ENCODE measurements at places on chromosomes 3 and 15.
A peak's percentile ranks its signal among the peaks of the same experiment; 100 is the strongest.

- peaks cover 84% of the 10 kb centered on the region for H3K36me3 ChIP-seq
- no peak overlapping the region for H3K4me3 ChIP-seq
- DNase-seq, result no peak
- no peaks in the 10 kb centered on the region for H3K4me1 ChIP-seq
These were observed 23.8 kb upstream of the SNX22 start for GRCh38 chr15:64127521-64128270.

DNA sequence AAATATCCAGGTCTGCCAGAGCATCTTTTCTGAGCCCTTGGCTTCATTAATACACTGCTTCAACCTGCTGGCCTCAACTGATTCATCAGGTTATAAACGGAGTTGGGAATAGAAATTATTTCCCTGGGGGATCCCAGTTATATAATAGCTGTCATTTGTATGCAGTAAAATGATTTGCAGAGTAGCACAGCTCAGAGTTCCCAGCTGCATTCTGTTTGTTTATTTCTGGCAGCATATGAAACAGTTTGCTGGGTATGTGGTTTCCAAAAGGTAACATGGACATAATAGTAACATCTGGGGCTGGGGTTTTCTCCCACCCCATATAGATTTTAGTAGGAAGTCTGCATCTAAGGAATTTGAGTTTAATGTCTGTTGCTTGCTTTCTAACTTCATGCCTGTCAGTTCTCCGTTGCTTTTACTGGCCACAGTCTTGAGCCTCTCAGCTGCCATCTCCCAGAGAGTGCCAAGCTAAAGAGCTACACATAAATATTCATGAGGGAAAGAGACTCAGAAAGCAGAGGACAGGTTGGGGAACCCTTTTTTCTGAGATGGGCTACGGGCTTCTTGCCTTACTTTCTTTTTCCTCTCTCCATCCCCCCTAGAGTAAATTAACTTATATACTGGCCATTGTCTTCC, 124.6 kb downstream of the TMEM108 start:
- DNase-seq, result no peak
- H3K4me1 ChIP-seq, result no peaks in the 10 kb centered on the region
- peaks cover 5% of the 10 kb centered on the region for H3K27me3 ChIP-seq
- H3K27ac ChIP-seq, result no peak overlapping the region
- no peaks in the 10 kb centered on the region for H3K36me3 ChIP-seq

- no peaks in the 10 kb centered on the region for H3K36me3 ChIP-seq
- no peak overlapping the region for H3K4me3 ChIP-seq
- no peaks in the 10 kb centered on the region for H3K4me1 ChIP-seq
- no peak overlapping the region for H3K27ac ChIP-seq
These were observed 189.8 kb upstream of the CNTN4 start for GRCh38 chr3:1908651-1909445.

DNA sequence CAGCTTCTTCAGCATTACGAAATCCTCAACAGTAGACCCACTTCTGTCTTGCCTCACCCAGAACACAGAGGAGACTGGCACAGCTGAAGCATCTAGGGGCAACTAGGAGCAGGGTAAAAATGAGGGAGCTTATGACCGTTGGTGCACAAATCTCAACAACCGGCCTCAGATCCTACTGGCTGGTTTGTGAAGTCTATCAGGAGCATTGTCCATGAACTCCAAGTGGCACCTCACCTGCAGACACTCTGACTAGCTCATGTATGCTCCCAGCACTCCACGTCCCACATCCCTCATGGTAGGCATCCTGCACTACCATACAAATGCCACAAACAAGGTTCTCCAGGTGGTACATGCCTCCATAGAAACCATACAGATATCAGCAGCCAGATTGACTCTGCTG, 163.1 kb downstream of the TLE3 start:
- H3K36me3 ChIP-seq, result no peaks in the 10 kb centered on the region
- DNase-seq, result no peak
- no peak overlapping the region for H3K4me3 ChIP-seq

DNA sequence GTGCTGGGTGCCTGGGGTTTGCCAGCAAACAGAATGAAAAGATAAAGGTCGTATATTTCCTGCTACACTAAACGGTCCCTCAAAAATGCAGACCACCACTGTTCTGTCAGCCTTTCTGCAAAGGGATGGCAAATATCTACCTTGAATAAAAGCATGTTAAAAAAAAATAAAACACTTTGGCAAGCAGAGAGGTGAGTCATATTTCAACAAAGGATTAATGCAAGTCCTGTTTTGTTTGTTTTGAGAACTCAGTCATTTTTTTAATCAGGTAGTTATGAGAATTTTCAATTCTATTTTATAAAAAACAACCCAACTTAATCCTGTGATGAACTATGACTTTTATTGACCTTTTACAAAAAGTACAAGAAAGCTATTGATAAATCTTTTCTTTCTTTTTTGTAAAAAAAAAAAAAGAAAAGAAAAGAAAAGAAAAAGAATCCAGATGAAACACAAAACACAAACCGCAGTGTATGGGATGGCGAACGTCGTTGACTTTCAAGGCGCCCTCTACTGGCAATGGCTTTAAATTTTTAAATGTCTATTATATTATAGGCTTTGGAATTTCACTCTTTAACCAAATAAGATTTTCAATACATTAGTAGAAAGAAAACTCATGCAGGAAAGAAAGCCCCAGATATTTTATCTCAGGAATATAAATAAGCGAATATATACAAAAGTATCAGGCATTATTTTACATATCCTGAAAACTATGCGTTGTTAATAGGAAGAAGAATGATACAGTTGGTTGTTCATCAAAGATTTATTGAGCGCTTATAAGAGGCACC, 87.8 kb downstream of the NCEH1 start:
- no peaks in the 10 kb centered on the region for H3K36me3 ChIP-seq
- peak; percentile 25 for DNase-seq
- no peaks in the 10 kb centered on the region for H3K4me1 ChIP-seq

GRCh38 chr3:140224307-140224706, 289.3 kb downstream of the CLSTN2 start:
- DNase-seq, result no peak
- no peaks in the 10 kb centered on the region for H3K27me3 ChIP-seq
- H3K4me1 ChIP-seq, result no peaks in the 10 kb centered on the region
- no peaks in the 10 kb centered on the region for H3K36me3 ChIP-seq

GRCh38 chr3:171187706-171188290, 161.3 kb upstream of the SLC2A2 start:
- no peak overlapping the region for H3K27ac ChIP-seq
- no peaks in the 10 kb centered on the region for H3K27me3 ChIP-seq
- H3K36me3 ChIP-seq, result peaks cover 13% of the 10 kb centered on the region

DNA sequence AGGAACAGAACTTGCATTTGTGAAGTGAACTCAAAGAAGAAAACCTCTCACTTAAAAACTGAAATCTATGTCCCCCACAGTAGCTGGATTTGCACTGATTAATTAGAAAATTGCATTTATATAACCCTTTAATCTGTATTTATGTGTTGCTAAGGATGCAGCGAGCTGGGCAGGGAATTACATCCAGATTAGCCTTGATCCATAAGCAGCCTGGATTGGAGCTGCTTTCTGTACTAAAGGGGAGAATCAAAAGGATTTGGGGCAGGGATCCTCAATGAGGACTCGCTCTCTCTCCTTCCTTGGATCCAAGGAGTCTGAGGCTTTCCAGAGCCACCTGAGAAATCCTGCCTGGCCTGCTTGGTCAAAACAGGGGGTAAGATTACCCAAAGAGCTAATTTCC, 125.9 kb downstream of the TLE3 start:
- no peak overlapping the region for H3K27ac ChIP-seq
- H3K27me3 ChIP-seq, result peaks cover 7% of the 10 kb centered on the region
- no peaks in the 10 kb centered on the region for H3K36me3 ChIP-seq
- H3K4me1 ChIP-seq, result no peaks in the 10 kb centered on the region
- no peak overlapping the region for H3K4me3 ChIP-seq

DNA sequence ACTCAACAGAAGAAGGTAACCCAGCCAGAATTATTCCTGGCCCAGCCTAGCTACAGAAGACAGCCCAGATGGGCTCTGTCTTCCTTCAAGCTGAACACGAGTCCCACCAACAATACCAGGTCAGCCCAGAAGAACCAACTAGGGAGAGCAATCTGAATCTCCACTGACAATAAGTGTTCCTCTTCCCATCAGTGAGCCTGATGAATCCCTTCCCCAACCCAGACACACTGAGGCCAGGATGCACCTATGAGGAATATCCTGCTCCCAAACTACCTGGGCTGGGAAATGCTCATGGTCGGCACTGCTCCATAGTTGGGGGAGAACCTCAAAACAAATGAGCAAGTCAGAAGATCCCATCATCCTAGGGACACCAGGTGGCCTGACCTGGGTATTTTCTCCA, 351.1 kb downstream of the OCA2 start:
- H3K27me3 ChIP-seq, result no peaks in the 10 kb centered on the region
- no peaks in the 10 kb centered on the region for H3K4me1 ChIP-seq
- DNase-seq, result no peak

- H3K4me1 ChIP-seq, result no peaks in the 10 kb centered on the region
- H3K36me3 ChIP-seq, result no peaks in the 10 kb centered on the region
- no peak overlapping the region for H3K27ac ChIP-seq
These were observed 48.7 kb upstream of the TSC22D2 start for GRCh38 chr3:150359381-150359780.

GRCh38 chr3:128973988-128974564, 19.8 kb downstream of the CFAP92 start:
- no peaks in the 10 kb centered on the region for H3K36me3 ChIP-seq
- no peak for DNase-seq
- H3K4me1 ChIP-seq, result peaks cover 3% of the 10 kb centered on the region
- H3K27ac ChIP-seq, result no peak overlapping the region

GRCh38 chr3:138136201-138136600, 4.0 kb upstream of the A4GNT start:
- H3K4me3 ChIP-seq, result no peak overlapping the region
- H3K27me3 ChIP-seq, result peaks cover 10% of the 10 kb centered on the region
- no peak for DNase-seq
- H3K4me1 ChIP-seq, result no peaks in the 10 kb centered on the region
- no peak overlapping the region for H3K27ac ChIP-seq

- H3K27me3 ChIP-seq, result peaks cover 18% of the 10 kb centered on the region
- no peaks in the 10 kb centered on the region for H3K36me3 ChIP-seq
- H3K4me1 ChIP-seq, result no peaks in the 10 kb centered on the region
- H3K27ac ChIP-seq, result no peak overlapping the region
These were observed 749 bp downstream of the ITGA11 start for GRCh38 chr15:68431037-68431791.

- H3K27me3 ChIP-seq, result no peaks in the 10 kb centered on the region
- no peak overlapping the region for H3K27ac ChIP-seq
- DNase-seq, result no peak
- no peaks in the 10 kb centered on the region for H3K4me1 ChIP-seq
- no peaks in the 10 kb centered on the region for H3K36me3 ChIP-seq
- no peak overlapping the region for H3K4me3 ChIP-seq
These were observed 163.1 kb downstream of the STAC start for GRCh38 chr3:36543276-36543997.

GRCh38 chr15:71195242-71195641, 80.0 kb downstream of the THSD4 start:
- H3K27ac ChIP-seq, result no peak overlapping the region
- no peak overlapping the region for H3K4me3 ChIP-seq
- no peaks in the 10 kb centered on the region for H3K36me3 ChIP-seq
- no peak for DNase-seq
- H3K27me3 ChIP-seq, result no peaks in the 10 kb centered on the region

- no peak overlapping the region for H3K4me3 ChIP-seq
- no peaks in the 10 kb centered on the region for H3K4me1 ChIP-seq
- no peaks in the 10 kb centered on the region for H3K27me3 ChIP-seq
- no peak overlapping the region for H3K27ac ChIP-seq
These were observed 67.8 kb downstream of the BDH1 start for GRCh38 chr3:197487911-197488391.

DNA sequence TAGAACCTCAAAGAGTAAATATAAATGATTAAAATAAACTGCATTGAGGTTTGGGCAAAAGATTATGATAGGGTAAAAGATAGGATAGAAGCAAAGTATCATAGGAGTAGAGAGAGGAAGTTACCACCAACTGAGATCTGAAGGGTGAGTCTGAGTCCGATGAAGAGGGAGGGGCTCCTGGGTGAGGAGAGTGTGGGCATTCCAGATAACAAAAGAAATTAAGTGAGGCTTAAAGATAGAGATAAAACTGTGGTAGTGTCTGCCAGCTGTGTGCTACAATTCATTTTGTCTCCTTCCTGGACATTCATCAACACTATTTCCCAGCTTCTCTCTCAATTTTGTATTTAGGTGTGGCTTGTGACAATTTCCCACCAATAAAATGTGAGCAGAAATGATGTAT, 343.0 kb upstream of the PLSCR5 start:
- H3K27me3 ChIP-seq, result no peaks in the 10 kb centered on the region
- H3K4me3 ChIP-seq, result no peak overlapping the region
- no peaks in the 10 kb centered on the region for H3K4me1 ChIP-seq
- no peak overlapping the region for H3K27ac ChIP-seq
- DNase-seq, result no peak
- no peaks in the 10 kb centered on the region for H3K36me3 ChIP-seq

- H3K27me3 ChIP-seq, result no peaks in the 10 kb centered on the region
- no peak overlapping the region for H3K4me3 ChIP-seq
- H3K36me3 ChIP-seq, result no peaks in the 10 kb centered on the region
- H3K27ac ChIP-seq, result no peak overlapping the region
- no peak for DNase-seq
These were observed 194.8 kb upstream of the DPH6 start for GRCh38 chr15:35740761-35741160.

GRCh38 chr3:141994856-141995255, 118.4 kb downstream of the ATP1B3 start:
- no peak overlapping the region for H3K4me3 ChIP-seq
- no peak overlapping the region for H3K27ac ChIP-seq
- no peaks in the 10 kb centered on the region for H3K4me1 ChIP-seq
- no peak for DNase-seq
- H3K27me3 ChIP-seq, result no peaks in the 10 kb centered on the region

DNA sequence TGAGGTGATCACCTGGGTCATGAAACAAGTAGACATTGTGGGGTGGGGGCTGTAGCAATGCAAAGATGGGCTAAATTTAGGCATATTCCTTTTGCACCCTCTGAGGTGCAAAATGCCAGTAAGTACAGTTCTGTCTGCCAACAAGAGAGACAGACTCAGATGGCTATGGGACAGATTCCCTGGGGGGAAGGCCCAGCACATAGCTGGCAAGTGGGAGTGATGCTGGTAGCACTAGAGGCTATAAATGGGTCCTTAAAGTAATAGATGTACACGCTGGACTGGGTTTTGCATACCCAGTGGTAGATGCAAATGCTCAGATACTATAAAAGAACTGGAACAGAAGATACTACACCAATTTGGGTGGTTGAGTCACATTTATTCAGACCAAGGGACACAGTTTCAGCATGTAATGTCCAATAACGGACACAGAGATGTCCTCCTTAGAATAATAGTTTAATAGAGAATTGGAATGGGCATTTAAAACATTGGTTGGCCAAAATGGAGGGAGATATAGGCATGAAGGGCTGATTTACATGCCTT, 67.4 kb upstream of the RNU6-1 start:
- H3K36me3 ChIP-seq, result no peaks in the 10 kb centered on the region
- H3K4me1 ChIP-seq, result no peaks in the 10 kb centered on the region
- peaks cover 5% of the 10 kb centered on the region for H3K27me3 ChIP-seq
- H3K27ac ChIP-seq, result no peak overlapping the region

GRCh38 chr3:150410311-150411105, 2.4 kb downstream of the TSC22D2 start:
- no peaks in the 10 kb centered on the region for H3K27me3 ChIP-seq
- no peak overlapping the region for H3K27ac ChIP-seq
- H3K4me1 ChIP-seq, result peaks cover 50% of the 10 kb centered on the region
- peak; percentile 50 for DNase-seq
- H3K36me3 ChIP-seq, result peaks cover 1% of the 10 kb centered on the region

Measured in CD4-positive, CD25-positive, alpha-beta regulatory T cell (primary cell).